ENCODE measurements at places on chromosomes 12 and 14.

DNA sequence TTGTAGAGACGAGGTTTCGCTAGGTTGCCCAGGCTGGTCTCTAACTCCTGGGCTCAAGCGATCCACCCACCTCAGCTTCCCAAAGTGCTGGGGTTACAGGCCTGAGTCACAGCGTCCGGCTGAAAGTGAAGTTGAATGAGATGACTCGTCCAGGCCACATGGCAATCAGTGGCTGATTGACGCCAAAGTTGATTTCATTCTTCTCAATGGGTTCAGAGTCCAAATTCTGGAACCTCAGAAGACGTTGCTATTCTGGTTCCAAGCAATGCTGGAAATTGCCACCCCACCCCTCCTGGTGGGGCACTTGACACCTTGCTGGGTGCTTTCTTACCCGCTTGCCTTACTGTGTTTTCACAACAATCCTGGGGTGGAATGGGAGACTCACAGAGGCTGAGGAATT, 14.9 kb downstream of the ABCB9 start:
- no peak for DNase-seq

GRCh38 chr12:73330584-73331351, 1058.6 kb downstream of the TRHDE start:
- no peak for DNase-seq

- DNase-seq: no peak
Observed at GRCh38 chr12:82412246-82412645, 53.9 kb downstream of the METTL25 start.

DNA sequence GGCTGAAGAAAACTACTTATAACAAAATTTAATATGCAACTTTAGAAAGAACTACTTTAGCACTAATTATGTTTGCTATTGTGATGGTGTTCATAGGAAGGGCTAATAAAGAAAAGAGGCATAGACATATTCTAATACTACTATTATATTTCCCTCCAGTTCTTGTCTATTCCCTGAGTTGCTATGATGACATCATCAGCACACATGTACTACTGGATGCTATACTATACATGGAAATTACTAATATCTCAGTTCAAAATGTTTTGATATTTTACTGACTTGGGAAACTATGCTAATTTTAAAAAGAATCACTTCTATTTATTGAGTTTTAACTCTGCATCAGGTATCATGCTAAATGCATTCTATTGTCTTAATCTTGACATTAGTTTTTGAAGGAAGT, 101.6 kb downstream of the EPS8 start:
- no peak for DNase-seq

GRCh38 chr12:47839214-47839876, 19.6 kb upstream of the HDAC7 start:
- no peak for DNase-seq

- no peak for DNase-seq
Observed at GRCh38 chr12:81530352-81530751, 228.8 kb downstream of the PPFIA2 start.

DNA sequence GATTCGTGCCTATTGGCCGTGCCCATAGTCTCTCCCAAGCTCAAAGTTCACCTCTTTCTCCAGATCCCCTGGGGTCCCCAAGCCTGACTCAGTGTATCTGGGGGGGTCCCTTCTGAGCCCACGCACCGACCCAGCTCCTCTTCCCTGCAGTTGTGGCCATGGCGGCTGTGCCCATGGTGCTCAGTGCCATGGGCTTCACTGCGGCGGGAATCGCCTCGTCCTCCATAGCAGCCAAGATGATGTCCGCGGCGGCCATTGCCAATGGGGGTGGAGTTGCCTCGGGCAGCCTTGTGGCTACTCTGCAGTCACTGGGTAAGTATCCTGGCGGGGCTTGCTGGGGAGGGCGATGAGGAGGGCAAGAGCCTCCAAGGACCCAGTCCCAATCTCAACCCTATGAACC, 5.1 kb downstream of the IFI27 start:
- no peak for DNase-seq

DNA sequence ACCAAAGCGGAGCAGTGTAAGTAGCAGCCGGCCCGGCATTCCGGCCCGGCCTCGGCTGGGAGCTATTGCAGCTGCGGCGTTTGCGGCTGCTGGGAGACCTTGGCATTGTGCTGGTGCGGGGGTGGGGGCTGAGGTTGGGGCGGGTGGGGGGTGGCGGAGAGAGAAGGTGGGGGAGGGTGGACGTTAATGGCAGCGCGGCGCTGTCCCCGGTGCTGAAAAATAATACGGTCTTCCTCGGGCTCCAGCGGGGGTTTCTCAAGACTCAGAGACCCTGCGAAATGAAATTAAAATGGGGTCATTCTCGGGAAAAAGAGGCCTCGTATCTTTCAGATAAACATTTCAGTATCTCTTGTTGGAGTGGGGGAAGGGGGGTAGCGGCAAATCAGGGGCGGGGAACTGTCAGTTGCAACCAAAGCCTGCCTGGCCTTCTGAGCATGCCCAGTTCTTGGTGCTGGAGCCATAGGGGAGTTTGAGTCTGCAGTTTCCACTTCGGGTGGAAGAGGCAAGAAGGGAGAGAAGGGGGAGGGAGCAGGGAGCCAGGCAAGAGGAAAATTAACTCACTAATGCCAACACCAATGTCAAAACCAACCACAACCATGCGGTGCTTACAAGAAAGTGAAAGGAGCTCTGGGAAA, 414 bp downstream of the UNC79 start:
- no peak for DNase-seq

DNA sequence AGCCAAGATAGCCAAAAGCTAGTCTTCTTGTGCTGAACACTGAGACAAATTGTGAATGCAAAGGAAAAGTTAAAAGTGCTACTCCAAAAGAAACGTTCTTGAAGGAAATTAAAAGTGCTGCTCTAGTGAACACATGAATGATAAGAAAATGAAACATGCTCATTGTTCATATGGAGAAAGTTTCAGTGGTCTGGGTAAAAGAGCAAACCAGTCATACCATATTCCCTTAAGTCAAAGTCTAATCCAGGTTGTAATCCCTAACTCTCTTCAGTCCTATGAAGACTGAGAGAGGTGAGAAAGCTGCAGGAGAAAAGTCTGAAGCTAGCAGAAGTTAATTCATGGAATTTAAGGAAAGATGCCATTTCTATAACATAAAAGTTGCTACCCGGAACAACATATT, 121.5 kb downstream of the MNAT1 start:
- DNase-seq: no peak

DNA sequence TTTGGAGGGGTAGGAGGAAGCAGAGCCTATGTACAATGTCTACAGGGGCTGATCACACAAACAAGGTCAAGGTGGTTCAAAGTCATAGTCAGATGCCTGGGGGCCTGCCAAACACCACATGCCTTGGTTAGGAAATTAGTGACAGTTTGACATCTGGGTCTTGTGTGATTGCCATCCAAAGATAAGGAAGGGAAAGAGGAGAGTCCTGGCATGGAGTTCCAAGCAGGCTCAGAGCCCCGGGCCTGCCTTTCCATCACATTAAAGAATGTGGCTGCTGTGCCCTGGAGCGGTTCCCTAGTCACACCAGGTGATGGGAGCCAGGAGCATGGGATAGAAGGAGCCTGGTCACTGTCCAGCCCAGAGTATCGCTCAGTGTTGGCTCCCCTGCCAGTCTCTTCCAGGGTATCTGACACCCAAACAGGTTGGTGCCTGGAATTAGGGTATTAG, 53.6 kb upstream of the BCL2L14 start:
- no peak for DNase-seq

GRCh38 chr14:55341781-55342180, 69.8 kb downstream of the ATG14 start:
- no peak for DNase-seq

DNA sequence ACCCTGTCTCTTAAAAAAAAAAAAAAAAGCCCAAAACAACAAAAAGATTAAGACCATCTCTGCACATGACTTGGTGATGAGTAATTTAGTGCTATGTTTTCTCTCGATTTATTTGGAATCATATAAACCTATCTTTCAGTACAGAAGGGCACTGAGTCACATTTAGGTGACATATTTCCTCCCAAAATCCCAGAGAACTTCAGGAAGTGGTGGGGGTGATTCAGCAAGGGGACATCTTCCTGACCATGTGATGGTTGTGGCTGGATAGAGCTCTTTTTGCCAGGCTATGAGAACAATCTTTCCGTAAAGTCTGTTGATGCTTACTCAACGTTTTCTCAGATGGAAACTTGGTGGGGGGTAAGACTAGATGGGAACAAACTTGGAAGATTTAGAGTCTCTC, 50.0 kb downstream of the PPFIBP1 start:
- DNase-seq: peak; percentile 79

DNA sequence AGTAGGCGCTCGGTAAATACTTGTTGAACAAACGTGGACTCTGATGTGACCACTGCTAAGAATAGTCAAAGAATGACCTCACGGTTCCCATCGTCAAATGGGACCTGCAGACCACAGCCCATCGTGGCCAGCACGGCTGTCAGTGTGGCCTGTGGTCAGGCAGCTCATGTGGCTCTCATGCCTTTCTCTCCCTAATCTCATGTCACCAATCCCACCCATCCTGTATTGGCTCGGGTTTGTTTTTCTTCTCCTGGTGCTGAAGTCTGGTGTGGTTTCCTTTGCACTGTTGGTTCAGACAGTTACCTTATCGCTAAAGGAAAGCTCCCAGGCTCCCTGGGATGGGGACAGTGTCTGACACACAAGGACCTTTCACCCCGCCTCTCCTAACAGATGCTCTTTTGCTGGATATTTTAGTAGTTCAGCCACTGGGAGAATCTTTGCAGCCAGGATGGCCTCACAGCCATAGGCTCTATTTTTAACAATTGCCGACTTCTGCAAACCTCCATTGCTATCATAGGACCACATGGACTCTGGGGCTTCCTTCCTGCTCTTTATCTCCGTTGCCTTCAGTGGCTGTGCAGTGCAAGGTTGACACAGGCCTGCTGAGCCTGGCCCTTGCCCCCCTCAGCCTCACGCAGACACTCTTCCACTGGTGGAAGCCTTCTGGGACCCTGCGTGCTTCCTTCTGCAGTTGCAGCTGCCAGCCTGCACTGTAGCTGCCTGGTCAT, 293.1 kb upstream of the FKBP4 start:
- DNase-seq: no peak

DNA sequence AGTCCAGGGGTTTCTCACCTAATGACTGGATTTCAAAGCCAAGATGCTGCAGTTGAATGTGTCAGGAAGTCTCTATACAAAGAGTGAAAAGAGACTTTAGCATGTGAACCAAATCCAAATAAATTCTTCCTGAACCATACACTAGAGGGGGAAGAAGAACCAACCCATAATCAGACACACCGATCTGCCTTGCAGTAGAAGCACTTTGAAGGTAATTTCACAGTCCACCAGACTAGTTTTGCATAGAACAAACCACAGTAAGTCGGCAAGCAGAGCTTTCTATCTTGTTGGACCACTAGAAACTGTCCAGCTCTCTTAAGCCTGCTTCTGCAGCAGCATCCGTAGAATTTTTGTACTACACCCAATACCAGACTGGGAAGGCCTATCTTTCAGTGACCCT, 39.3 kb downstream of the FIGNL2 start:
- DNase-seq: no peak

DNA sequence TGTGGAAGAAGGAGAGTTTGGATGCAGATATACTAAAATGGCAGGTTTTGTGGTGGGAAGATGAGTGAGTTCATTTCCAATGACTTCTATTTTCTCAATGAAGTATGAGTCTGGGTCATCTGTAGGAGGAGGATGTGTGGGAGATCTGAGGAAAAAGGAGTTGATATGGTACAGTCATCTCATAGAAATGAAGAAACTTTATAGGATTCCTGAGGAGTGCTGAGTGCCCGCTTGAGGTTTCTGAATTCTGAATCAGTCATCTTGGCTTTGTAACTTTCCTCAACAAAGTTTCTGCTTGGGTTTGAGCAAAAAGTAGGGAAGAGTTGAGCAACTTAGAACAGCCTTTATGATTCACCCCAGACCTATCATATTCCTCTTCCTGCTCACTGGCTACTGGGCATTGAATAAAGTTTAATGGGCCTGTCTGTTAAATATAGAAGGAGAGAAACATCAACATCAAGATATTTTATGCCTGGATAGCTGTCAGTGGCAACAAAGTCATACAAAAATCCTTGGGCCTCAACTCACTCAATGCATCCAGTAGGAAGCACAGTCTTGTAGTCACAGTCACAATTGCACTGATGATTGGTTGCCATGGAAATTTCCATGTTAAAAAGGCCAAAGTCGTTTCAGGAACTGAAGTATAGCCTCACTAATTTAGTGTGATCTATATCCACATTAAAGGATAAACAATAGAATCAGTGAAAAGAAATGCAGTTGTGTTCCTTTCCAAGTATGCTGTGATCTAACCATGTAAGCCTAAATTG, 284.7 kb downstream of the DUSP6 start:
- peak; percentile 66 for DNase-seq

DNA sequence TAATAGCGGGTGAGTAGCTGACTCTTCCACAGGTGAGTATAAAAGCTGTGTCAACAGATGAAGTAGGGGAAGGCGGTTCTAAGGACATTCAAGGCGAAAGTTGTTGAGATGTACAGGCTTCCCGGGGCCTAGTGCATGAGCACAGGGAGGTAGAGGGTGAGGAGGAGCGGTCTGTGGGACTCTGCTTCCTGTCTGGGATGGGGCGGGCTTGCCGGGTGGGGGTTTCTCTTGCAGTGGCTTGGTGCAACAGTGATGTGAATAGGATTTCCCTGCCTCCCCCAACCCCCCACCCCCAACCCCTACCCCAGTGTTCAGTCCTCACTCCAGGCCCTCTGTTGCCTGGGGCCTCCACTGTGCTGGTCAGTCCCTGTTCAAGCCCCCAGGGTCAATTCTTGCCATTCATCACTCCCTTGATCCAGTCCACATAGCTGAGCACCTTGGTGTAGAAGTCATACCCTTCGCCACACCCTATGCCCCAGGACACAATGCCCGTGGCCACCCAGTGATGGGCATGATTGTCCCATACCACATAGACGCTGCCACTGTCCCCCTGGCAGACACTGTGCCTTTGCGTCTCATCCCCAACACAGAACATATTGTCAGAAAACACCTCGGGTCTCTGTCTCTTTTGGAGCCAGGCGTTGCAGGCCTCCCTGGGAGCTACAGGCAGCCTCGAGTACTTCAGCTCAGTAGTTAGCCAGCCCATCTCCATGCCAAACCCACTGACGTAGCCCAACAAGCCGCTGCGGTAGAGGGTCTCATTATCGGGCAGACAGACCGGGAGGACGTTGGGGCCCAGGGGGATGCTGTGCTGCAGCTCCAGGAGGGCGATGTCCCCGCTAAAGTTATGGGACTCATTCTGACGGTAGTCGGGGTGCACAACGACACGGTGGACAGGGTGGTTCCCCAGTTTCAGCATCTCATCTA, 4.0 kb upstream of the C1R start:
- no peak for DNase-seq

GRCh38 chr14:31619440-31619839, 58.2 kb downstream of the NUBPL start:
- DNase-seq: no peak

GRCh38 chr12:26197832-26198231, 2.5 kb downstream of the SSPN start:
- no peak for DNase-seq

- DNase-seq: no peak
Observed at GRCh38 chr14:29463727-29464395, 463.8 kb downstream of the PRKD1 start.

DNA sequence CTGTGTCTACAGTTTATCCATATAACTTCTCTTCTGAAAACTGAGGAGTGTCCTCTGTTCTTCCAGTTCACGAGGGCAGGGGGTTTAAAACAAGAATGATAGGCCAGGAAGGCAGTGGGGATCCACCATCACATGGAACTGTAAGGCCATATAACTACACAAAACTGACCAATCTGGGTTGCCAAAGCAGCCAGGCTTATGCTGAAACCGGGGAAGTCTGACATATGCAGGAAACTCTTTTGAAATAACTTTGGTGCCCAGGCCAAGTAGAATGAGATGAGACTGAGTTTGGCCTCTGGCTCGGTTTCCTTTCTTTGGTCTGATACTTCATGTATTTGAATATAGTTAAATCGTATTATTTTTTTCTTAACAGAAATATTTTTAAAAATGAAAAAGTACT, 18.0 kb upstream of the ATF1 start:
- DNase-seq: no peak

- DNase-seq: no peak
Observed at GRCh38 chr14:54756656-54757392, 145.8 kb downstream of the GCH1 start.
